ENCODE measurements at places on chromosomes 4 and X.
A peak's percentile ranks its signal among the peaks of the same experiment; 100 is the strongest.

- DNase-seq: no peak
Observed at GRCh38 chr4:144304025-144304424, 163.5 kb upstream of the GYPA start.

DNA sequence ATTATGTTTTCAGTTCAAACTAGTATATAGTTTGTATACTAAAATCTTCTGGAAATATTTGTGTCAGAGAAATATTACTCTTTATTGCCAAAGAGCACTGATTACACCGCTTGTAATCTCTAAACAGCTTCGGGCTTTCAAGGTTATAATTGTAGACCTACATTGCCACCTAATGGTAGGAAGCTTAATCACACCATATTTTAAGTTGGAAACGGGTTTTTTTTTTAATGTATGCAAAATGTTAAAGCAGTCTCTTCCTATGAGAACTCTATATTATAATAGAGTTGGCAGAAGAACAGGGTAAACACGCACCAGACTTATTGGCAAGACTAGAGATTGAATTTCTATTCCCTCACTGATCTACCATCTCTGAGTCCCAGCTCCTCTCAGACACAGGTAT, 19.5 kb upstream of the NFXL1 start:
- DNase-seq: peak; percentile 71

- DNase-seq: no peak
Observed at GRCh38 chr4:153221783-153222706, 17.8 kb downstream of the TRIM2 start.

DNA sequence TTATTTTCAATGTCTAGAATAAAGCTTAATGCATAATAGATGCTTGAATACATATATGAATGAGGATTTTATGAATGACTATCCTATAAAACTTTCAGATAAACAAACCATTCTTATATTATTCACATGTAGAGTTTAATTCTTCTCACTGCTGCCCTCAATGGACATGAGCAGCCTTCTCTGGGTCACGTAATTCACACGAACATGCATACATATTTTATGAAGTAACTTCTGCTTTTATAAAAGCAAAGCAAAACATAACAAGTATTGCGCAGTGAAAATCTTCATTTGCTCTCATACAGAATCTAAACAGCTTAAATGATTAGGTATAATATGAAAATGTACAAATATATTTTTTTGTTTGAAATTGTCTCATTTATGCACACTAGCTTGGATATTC, 116.7 kb downstream of the TMA16 start:
- peak; percentile 29 for DNase-seq

DNA sequence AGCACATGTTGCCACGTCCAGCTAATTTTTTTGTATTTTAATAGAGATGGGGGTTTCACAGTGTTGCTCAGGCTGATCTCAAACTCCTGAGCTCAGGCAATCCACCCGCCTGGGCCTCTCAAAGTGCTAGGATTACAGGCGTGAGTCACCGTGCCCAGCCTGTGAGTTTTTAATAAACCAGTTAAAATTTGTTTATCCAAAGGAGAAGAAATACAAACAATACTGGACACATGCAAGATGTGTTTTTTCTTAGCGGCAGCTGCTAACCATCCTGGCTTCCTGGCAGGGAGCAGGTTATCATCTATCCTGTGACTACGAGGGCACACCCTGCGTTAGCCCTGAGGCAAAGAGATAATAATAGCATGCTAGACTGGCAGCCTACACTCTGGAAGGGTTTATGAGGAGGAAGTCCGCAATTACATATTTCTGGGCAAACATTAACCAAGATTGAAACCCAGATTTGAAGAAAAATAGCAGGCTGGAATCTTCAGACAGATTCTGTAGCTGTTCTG, 191.4 kb downstream of the SPRY1 start:
- peak; percentile 16 for DNase-seq
